Natural killer cell treated with Interleukin-12 subunit alpha and Interleukin-12 subunit beta and Interleukin-15 and Interleukin-18, amount 100 ng/mL, for 72 hours (primary cell): ENCODE measurements at places on chromosomes 11 and 22. TPM values are rescaled to one million over a fixed set of nuclear protein-coding genes. Genes with fewer than 3 reads are reported as not detected.

DNA sequence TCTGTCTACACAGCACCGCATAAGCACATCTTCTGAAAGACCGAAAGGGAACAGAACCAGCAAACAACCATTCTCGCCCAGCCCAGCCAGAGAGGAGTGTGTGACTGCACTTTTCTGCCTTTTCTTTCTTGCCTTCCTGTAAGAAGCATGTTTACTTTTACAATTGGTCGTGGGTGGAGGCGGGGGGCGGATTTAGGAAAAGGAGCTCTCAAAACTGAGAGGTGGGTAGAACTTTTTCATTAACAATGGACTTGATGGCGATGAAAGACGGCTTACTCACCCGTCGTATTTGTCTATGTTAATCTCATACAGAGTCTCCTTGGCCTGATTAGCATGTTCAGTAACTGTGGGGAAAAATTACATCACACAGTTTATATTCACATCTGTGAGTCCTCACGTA, 27.2 kb downstream of the CERK start:
- no peak overlapping the region for H3K4me3 ChIP-seq
- H3K27me3 ChIP-seq = no peaks in the 10 kb centered on the region
- H3K27ac ChIP-seq = no peak overlapping the region
- H3K4me1 ChIP-seq = no peaks in the 10 kb centered on the region

DNA sequence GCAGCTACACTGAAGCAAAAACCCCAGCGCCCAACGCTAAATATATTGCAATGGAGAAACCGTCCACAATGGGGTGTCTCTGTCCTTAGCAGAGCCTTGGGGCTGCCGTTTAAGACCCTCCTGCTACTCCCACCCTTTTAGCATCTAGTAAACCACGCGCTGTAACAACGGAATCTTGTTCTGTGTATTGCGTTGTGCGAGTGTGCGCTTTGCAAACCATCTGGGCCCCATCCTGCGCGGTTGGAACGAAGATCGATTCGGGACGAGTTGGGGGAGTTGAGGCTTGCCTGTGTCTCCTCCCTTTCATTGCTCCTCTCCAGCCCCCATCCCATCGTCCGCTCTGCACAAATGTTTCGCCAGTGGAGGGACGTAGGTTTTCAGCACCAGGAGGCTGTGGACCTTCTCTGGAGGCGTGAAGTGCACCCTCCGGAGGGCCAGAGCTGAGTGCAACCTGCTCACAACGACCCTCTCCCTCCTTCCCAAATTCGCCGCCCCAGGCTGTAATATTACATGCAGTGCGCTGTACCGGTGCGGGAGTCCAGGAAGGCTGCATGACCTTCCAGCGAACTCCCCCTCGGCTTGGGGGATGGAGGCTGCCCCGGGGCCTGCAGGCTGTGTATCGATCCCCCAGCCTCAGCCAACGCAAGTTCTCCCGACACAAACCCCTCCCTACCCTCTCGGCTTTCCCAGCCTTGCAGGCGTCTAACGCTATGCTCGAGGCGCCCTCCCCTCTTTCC, 1.6 kb upstream of the KMT2A start:
- no peaks in the 10 kb centered on the region for H3K36me3 ChIP-seq
- peak overlapping the region; percentile 58 for H3K27ac ChIP-seq

DNA sequence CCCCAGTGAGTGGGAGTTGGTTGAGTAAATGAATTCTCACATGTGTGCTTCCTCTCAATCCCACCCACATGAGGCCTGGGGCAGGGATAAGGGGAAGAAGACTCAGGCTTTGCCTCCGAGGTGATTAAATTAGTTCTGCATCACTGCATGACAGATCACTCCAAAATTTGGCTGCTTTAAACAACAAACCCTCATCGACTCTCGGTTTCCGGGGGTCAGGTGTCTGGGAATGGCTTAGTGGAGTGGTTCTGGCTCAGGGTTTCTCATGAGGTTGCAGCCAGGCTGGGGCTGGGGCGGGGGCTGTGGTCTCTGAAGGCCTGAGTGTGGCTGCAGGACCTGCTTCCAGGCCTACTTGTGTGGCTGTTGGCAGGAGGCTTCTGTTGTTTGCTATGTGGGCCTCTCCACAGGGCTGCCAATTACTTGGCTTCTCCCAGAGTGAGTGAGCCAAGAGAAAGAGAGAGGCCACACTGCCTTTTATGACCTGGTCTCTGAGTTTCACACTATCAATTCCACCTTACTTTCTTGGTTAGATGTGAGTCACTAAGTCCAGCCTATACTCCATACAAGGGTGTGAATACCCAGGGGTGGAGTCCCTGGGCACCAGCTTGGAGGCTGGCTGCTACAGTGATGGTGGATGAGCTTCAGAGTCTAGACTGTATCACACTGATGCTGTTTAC, 15.9 kb downstream of the MOGAT2 start:
- H3K27me3 ChIP-seq = peaks cover 7% of the 10 kb centered on the region
- H3K27ac ChIP-seq = no peak overlapping the region
- DNase-seq = no peak
- H3K36me3 ChIP-seq = no peaks in the 10 kb centered on the region
- H3K4me1 ChIP-seq = no peaks in the 10 kb centered on the region

GRCh38 chr11:73401217-73401923, 25.2 kb downstream of the RELT start:
- no peaks in the 10 kb centered on the region for H3K36me3 ChIP-seq
- no peak overlapping the region for H3K27ac ChIP-seq
- H3K4me3 ChIP-seq = no peak overlapping the region
- no peak for DNase-seq
- no peaks in the 10 kb centered on the region for H3K27me3 ChIP-seq
- no peaks in the 10 kb centered on the region for H3K4me1 ChIP-seq

DNA sequence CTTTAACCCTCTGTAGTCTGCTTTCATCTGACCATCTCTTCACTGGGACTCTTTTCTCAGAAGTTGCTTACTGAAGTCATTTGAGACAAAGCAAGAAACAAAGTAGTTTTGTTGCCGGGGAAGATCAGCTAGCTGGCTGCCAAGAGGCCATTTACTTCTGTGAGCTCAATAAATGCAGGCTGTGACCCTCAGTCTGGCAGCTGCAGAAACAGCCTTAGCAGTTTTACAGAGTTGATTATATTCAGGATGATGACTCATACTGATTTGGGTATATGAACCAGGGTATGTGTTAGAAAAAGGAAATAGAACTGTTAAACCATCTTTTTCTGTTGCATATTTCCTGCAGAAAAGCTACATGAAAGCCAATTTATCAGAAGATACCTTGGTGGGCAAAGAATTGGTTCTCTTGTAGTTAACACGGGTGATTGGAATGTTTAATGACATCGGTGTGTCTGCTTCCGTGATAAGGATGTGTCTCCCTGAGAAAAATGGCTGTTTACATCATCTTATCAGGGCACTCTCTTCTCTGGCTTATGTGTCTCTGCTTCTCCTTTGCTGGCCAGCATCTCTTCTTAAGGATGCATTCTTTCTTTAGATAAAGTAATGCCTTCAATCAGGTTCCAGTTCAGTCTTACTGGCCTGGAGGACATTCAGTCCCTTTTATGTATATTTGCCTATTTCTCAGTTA, 18.5 kb downstream of the FIBIN start:
- H3K4me1 ChIP-seq = no peaks in the 10 kb centered on the region
- no peaks in the 10 kb centered on the region for H3K36me3 ChIP-seq
- no peaks in the 10 kb centered on the region for H3K27me3 ChIP-seq
- H3K27ac ChIP-seq = no peak overlapping the region

EFEMP2 gene
- 7.5 TPM for total RNA-seq

LDHAL6A gene
- total RNA-seq = not detected

DNA sequence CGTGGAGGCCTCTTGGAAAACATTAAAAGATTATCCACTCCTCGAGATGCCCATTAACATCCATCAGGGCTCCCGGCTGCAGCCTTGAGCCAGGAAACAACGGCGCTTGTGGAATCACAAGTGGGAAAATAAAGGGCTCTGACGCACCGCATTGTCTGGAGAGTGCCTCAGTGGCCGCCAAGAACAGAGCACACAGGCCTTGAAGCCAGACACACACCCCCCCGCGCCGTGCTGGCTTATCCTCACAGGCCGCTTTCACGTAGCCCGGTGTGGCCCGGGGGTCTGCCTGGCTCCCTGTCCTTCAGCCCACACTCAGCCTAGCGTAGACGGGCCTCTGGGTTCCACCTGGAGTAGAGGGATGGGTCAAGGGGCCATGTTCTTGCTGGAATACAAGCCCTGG, 1020.5 kb downstream of the BRD1 start:
- H3K27ac ChIP-seq = no peak overlapping the region
- peaks cover 6% of the 10 kb centered on the region for H3K27me3 ChIP-seq
- no peaks in the 10 kb centered on the region for H3K36me3 ChIP-seq
- no peaks in the 10 kb centered on the region for H3K4me1 ChIP-seq

WT1 gene
- total RNA-seq = not detected
